ENCODE measurements at places on chromosomes 1 and 21. TPM values are rescaled to one million over a fixed set of nuclear protein-coding genes. Genes with fewer than 3 reads are reported as not detected.

The HHIPL2 gene
- 2.0 TPM for total RNA-seq

DNA sequence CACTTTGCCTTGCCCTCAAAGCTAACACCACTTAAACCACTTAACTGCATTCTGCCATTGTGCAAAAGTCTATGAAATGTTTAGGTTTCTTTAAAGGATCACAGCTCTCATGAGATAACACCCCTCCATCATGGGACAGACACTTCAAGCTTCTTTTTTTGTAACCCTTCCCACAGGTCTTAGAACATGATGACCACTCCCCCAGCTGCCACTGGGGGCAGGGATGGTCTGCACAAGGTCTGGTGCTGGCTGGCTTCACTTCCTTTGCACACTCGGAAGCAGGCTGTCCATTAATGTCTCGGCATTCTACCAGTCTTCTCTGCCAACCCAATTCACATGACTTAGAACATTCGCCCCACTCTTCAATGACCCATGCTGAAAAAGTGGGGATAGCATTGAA, 7.7 kb downstream of the ADAMTS1 start:
- DNase-seq = no peak

DNA sequence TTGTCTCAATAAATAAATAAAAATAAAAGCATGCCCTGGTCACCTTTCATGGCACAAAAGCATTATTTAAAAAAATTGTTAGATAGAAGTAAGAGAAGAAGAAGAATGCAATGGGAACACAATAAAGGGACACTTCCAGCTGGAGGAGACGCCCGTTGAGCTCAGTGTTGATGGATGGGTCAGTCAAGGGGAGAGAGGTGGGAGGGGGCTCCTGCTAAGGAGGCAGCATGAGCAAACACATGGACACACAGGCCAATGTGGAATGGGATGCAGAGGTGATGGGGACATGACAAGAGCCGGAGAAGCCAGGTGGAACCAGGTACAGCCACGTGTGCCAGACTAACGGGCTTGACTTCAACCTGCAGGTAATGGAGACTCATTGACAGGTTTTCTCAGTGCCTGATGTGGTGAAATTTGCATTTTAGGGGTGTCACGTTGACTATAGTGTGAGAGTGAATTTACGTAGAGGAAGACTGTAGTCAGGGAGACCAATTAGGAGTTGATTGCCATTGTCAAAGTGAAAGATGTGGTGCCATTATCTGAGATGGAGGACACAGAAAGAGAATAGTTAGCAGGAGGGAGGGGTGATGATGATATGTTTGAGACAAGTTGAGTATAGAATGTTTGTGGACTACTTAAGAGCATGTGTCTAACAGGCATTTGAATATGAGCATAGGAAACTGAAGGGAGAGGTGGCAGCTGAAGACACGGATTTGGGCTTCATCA, 48.7 kb upstream of the ATP2B4 start:
- DNase-seq = no peak

DNA sequence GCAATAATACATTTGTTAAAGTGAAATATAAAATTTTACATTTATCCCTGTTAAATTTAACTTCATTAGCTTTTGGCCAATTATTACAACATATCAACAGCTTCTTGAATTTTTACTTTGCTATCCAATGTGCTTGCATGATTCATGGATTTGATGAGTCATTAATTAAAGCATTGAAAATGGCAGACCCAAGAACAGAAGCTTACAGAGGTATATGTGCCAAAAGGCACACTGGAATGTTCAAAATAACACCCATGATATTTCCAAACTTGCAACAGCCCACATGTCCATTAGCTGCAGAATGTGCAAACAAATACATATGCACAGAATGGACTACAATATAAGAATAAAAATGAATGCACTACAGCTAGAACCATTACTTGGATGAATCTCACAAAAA, 76.4 kb upstream of the MAN1A2 start:
- no peak for DNase-seq

- no peak for DNase-seq
These were observed 34.9 kb downstream of the PRMT6 start for GRCh38 chr1:107091418-107091817.
